Activated CD4-positive, alpha-beta T cell treated with anti-CD3 and anti-CD28 coated beads, Interleukin-2, amount 10 ng/mL, durations not matched to agents 7 days and 5 days (primary cell): ENCODE measurements at places on chromosomes 12 and 14. TPM values are rescaled to one million over a fixed set of nuclear protein-coding genes. Genes with fewer than 3 reads are reported as not detected.

DNA sequence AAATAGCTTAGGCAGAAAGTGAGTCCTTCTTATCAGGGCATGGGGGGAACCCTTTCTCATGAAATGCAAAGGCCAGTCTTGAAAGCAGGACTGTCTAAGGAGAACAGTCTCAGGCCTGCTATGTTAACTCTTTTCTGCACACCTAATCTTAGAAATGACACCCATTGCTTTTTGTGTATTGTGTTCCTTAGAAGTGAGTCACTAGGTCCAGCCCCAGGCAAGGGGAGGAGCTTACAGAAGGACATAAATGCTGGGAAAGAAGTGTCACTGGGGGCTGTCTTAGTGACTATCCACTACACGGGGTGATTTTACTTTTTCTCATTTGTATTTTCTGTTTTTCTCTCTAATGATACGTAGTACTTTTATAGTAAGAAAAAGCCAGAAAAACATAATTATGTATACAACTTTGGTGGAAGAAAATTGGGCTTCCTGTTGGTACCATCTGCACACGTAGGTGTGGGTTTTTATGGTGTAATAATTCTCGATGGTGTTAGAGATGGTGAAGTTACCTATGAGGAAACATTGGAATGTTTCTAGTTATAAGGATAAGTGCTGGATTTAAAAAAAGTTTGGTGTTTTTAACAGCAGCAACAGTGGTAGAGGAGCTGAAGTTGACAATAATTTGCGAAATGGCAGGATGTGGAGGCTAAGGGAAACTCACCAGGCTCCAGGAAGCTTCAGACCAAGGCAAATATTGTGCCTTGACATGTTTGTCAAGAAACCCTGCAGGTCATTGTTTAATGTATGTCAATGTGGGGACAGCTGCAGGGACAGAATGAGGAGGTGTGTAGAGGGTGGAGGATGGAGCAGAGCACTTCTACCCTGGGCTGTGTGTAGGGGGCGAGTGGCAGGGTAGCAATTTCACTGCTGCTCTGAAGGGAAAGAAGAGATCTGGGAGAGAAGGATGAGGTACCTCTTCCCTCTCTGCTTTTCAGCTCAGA lies 214.9 kb downstream of the KTN1 start:
- H3K4me3 ChIP-seq = no peak overlapping the region
- DNase-seq = no peak
- no peaks in the 10 kb centered on the region for H3K27me3 ChIP-seq
- H3K36me3 ChIP-seq = no peaks in the 10 kb centered on the region
- H3K27ac ChIP-seq = no peak overlapping the region

DNA sequence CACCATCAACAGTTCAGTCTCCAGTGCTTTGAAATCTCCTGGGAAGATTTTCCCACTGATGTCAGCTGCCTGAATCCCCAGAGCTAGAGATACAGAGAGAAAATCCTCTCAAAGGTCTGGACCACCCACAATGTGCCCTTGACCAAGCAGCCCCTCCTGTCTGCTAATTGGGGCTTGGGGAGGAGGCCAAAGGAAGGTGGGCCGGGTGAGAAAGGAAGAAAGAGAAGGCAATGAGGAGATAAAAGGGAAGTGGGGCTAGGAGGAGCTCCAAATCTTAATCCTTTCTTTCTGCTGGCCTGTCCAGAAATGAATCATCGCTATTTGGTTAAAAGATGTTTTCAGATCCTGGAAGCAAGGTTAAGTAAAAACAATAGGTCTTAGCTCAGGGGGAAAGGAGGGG lies 322.9 kb downstream of the BCL11B start:
- no peak overlapping the region for H3K4me3 ChIP-seq
- H3K27ac ChIP-seq = peak overlapping the region; percentile 51
- DNase-seq = no peak
- no peaks in the 10 kb centered on the region for H3K27me3 ChIP-seq

- DNase-seq = no peak
- no peak overlapping the region for H3K4me3 ChIP-seq
- no peak overlapping the region for H3K27ac ChIP-seq
- peaks cover 5% of the 10 kb centered on the region for H3K4me1 ChIP-seq
- H3K27me3 ChIP-seq = peaks cover 27% of the 10 kb centered on the region
- no peaks in the 10 kb centered on the region for H3K36me3 ChIP-seq
Measured at GRCh38 chr12:13039328-13039956, 4.7 kb upstream of the FAM234B start.

DNA sequence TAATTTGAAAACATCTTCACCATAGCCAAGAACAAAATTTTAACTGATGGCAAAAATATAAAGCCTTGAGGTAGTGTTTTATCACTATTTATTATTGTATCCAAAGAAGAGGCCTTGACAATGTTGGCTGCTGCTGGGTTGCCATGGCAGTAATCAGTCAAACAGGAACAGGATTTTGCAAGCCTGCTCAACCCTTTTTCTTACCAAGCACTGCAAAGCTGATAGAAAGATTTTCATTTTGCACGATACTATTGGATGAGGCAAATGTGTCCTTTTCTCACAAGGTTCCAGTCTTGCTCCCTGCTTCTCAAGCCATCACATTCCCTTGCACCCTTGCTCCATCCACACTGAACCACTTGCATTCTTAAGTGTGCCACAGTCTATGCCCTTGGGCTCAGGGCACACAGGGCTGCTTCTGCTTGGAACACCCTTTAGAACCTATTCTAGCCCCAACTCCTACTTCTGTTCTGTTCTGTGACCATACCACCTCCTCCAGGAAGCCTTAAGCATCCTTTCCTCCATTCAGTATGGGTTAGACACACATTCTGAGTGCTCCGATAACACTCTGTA lies 76.5 kb upstream of the AMIGO2 start:
- no peak for DNase-seq
- peaks cover 10% of the 10 kb centered on the region for H3K4me1 ChIP-seq
- no peaks in the 10 kb centered on the region for H3K27me3 ChIP-seq
- no peak overlapping the region for H3K4me3 ChIP-seq

- no peak for DNase-seq
- no peak overlapping the region for H3K4me3 ChIP-seq
- H3K4me1 ChIP-seq = peaks cover 27% of the 10 kb centered on the region
- H3K27ac ChIP-seq = no peak overlapping the region
- no peaks in the 10 kb centered on the region for H3K36me3 ChIP-seq
Measured at GRCh38 chr12:1920971-1921370, 2.5 kb upstream of the CACNA2D4 start.

- no peak for DNase-seq
- no peak overlapping the region for H3K27ac ChIP-seq
- H3K4me3 ChIP-seq = no peak overlapping the region
Measured at GRCh38 chr12:5439371-5439771, 7.5 kb downstream of the NTF3 start.

The CLEC2D gene
- 296 TPM for total RNA-seq
